ENCODE measurements at places on chromosomes 1 and 21.

DNA sequence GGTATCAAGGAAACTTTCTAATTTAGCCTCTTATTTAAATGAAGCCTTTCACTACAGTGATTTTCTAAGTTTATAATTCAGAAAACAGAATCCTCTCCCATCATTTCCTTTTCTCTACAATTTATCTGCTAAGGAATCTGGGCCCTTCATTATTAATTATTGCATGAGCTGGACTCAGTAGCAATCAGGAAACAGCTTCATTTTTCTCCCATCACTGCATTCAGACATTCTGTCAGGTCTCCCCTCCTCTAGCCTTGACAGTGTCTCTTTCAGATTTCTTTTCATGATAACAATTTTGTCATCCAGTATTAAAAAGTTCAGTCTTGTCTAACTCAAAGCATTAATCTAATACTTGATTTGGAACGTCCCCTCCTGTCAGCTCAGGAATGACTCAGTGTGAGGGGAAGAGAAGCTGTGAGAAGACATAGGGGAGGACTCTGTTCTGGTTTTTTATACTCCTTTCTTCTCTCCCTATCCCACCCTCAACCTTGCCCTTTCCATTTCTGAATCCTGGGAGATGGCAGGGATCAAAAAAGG lies 28.1 kb downstream of the SLC44A5 start:
- DNase-seq, result no peak

DNA sequence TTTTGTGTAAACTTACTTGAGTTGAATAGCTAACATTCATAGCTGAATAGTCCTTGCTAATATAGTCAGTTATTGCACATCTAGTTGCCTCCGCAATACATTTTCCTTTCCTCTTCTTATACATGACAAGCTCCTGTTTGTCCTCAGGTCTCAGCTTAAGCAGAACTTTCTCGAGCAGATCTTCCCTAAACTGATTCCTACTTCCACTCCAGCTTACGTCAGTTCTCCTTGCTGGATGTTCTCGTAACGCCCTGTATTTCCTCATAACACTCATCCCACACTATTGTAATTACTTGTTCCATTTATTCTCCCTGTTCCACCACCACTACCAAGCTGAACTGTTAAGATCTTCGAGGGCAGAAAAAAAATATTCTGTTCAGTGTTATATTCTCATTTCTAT lies 15.1 kb upstream of the OMA1 start:
- no peak for DNase-seq

DNA sequence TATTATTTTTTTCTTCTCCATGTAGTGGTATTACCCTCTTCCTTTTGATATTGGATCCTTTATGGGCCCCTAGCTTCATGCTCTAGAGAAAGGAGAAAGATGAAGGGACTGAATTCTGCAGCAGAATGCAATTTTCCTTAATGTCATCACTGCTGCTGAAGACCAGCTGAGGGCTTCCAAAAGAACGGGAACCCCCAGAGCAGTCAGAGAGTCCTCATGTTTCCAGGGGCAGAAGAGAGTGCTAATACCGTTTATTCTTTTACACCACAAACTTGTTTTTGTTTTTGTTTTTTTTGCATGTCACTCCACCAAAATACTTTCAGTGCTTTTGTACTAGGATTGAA lies 21.1 kb upstream of the TBX15 start:
- no peak for DNase-seq

- no peak for DNase-seq
These were observed 13.6 kb upstream of the GPR88 start for GRCh38 chr1:100524355-100524754.

GRCh38 chr21:45461369-45461750 lies 56.4 kb downstream of the COL18A1 start:
- no peak for DNase-seq
